ENCODE measurements at places on chromosomes 11 and 22.

DNA sequence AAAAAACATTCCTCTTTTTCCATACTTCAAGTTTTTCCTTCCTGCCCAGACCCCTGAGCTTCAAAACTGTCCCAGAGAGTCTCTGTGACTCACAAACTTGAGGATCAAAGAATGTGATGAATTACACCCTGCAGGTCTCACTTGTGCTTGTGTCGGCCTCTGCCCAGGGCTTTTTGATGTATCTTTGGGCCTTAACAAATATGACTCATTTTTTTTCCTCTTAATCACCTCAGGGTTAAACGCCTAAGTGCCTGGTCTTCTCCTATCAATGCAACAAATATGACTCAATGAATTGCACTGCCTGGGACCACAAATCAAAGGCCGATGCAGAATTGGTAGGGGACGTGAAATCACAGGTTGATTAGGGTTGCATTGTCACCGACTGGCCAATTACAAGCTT is 267.7 kb downstream of the LARGE1 start:
- no peak for DNase-seq

- no peak for DNase-seq
These were observed 24.3 kb downstream of the MYH9 start for GRCh38 chr22:36363349-36363981.

DNA sequence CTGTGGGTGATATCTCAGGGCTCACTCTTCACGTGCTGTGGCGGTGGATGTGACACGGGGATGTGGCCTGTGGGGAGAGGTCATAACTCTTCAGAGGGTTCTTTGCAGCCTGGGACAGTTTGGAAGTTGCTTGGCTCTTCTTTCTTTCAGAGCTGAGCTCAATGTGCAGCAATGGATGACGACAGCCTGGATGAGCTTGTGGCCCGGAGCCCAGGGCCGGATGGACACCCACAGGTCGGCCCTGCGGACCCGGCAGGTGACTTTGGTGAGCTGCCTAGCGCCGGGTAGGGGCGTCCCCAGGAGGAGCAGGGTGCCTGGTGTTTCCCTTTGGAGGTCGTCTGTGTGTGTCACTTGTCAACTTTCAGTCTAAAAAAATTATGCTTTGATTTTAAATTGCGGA is 5.1 kb downstream of the PHRF1 start:
- no peak for DNase-seq

GRCh38 chr11:9446230-9446629 is 14.6 kb upstream of the ZNF143 start:
- DNase-seq: no peak

DNA sequence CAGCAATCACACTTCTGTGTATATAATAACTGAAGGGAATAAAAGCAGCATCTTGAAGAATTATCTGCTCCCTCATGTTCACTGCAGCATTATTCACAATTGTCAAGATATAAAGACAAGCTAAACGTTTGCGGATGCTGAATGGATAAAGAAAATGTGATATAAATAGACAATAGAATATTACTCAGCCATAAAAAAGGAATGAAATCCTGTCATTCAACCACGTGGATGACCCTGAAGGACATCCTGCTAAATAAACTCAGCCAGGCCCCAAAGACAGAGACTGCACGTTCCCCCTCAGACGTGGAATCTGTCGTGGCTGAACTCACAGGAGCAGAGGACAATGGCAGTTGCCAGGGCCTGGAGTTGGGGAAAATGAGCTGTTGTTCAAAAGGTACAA is 9.6 kb downstream of the ZNF195 start:
- no peak for DNase-seq

DNA sequence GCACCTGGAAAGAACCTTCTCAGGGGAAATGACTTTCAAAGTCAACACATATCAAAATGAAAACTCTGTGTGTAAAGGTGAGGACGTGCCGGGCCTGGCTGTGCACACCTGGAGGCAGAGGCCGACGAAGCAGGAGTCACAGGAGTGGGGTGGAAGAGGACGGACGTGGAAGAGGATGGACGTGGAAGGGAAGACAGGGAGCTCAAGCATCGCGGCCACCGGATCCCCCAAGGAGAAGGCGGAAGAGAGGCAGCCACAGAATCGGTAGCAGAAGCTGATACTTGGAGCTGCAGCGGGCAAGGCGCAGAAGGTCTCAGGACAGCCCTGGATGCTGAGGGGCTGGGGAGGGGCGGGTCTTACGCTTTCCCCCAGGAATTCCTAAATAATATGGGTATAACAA is 519.8 kb downstream of the BRD1 start:
- DNase-seq: no peak

DNA sequence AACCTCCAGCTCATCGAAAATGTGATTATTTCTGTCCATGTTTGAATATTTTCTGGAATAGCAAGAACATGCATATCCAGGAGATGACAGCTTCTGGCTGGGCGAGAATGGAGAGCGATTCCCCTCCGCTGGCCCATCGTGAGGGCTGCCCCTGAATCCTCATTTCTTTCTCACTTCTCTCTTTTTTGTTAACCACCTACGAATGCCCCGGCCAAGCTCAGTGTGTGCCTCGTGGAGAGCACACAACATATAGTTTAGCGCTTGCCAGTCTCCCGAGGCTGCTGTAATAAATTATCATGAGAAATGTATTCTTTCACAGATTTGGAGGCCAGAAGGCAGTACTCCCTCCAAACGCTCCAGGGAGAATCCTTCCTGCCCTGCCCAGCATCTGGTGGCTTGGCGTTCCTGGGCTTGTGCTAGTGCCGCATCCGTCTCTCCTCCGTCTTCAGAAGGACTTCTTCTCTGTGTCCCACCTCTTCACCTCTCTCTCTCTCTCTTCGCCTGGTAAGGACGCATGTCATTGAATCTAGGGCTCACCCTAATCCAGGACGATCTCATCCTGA is 1306.0 kb downstream of the TBC1D22A start:
- no peak for DNase-seq

GRCh38 chr11:113615773-113616172 is 90.3 kb downstream of the TMPRSS5 start:
- DNase-seq: no peak

DNA sequence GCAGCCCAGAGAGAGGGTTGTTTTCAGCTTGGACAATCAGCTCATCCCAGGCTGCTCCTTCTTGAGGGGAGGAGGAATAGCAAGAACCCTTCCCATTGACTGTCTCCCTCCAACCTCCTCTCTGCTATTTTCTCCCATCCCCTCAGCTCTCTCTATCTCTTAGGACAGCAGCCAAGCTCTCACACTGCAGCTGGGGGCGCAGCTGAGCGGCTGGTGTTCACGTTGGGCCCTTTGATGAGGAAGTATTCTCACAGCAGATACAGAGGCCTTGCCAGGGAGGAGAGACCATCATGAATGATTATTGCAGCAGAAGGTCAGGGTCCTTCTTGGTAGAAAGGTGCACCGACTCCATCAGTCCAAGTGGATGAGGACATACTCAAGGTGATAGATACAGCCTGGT is 26.5 kb upstream of the CADM1 start:
- DNase-seq: no peak

DNA sequence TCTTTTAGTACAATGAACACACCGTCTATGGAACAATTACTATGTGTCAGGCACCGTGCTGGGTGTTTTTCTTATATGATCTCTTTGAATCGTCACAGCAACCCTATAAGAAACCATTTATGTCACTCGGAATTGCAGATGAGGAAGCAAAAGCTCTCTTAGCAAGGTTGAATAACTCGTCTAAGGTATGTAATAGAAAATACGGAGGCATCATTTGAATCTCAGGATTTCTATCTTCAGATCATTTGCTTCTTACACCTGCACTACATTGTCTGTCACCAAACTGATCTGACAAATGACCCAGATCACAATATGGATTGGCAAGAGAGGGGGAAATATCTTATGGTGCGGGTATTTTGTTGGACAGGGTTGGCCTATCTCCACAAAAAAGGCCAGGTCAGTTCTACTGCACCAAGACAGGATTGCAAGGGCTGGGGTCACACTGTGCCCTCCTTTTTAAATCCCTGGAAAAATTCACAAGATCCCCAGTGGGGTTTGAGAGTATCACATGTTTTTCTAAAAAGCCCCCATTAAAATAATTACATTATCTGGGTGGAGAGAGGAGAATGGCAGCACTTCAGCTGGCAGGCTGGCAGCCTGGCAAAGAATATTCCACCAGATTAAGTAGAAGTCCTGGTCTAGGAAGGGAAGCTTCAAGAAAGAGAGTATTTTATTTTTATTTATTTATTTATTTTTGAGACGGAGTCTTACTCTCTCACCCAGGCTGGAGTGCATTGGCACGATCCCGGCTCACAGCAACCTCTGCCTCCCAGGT is 110.7 kb upstream of the CLMP start:
- DNase-seq: no peak

DNA sequence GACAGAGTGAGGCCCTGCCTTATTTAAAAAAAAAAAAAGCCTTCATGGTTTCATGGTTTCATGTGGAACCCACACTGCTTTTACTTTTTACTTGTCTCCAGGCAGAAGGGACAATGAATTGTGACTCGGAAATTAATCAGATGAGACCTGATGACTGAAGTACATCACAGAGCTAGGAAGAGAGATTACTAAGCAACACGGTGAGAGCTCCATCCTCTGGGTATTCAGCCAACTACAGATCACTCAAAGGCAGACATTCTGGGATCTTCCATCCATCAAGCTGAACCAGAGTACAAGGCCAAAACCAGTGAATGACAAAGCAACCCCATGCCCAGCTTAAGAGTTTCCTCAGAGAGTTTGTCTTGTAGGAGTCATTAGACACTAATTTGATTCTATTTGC is 433.2 kb downstream of the SOX6 start:
- no peak for DNase-seq
